ENCODE measurements at places on chromosomes 4 and X.

DNA sequence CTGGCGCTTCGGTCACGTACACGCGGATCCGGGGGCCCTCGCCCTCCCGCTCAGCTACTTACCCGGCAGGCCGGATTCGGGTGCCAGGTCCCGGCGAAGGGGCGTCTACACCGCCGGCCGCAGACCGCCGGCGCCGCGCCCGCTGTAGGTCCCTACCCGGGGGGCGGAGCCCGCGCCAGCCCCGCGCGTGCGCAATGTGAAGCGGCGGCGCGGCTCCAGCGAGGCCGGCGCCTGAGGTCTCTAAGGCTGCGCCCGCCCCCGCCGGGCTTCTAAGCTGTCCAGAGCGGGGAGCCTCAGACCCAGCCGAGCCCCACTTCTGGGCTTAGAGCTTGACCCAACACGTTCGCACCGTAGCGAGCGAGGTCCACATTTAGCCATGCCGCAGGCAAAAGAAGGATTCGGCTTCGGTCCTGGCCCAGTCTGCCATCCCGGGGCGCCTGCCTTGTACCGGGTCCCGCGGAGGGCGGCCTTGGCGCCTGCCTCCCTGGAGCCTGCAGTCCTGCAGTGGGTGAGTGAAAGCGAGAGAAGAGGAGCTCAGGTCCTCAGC lies at the start of gene ZNF518B:
Gene ZNF518B (minus strand): TSS at position 172 of the 547 bp plus-strand sequence. CDS start 11,098 bp downstream, outside the sequence.
- peak; percentile 31 for DNase-seq

DNA sequence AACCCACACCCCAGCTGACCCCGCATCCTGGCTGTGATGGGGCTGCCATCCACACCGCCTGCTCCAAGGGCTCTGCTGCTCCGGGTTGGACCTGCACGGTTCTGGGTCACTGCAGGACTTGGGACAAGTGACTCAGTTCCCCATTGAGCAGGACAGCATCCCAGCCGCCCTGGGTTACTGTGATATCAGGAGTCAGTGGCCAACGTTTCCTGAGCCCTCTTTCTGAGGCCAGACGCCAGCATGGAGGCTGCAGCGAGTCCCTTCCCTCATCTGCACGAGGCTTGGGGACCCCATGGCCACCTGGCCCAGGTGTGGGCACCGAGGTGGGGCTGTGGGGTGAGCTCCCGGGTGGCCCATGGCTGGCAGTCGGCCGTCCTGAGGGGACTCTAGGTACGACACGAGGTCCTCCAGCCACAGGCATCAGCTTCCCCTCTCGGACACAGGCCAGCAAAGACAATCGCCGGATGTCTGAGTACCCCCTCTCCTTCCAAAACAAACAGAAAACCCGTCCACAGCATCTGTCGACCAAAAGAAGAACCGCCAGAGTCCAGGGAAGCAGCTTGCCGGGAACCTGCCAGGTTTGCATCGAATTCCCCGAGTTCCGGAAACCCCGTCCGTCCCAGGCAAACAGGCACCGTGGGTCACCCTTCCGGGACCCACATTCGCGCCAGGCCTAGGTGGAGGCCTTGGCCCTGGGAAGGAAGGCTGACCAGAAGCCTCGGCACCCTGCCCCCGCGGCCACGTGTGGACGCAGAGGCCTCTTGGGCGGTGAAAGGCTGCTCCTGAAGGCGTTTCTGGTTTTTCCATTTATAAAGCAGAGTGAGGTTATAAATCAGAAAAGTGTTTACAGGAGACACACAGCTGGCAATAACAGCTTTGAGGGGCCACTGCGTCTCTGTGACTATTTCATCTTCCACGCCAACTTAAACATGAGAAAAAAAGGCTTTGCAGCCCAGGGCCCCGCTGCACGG lies 136.0 kb downstream of the FAM53A start:
- DNase-seq = no peak

GRCh38 chr4:121741751-121742150 lies 23.2 kb downstream of the SMIM43 start:
- DNase-seq = no peak

DNA sequence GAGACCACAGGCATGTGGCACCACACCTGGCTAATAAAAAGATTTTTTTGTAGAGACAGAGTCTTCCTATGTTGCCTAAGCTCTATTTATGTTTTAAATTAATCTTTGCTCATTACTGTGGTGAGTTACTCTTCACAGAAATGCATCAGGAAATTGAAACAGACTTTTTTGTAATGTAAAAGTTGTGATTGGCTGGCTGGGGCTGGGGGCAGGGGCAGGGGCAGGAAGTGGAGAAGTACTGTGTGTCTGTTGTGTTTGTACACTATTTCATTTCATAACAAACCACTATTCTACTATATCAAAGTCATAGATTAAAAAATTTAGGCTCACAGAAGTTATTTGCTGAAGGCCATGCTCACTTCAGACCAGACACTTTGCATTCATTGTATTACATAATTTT lies 19.1 kb upstream of the ABRAXAS1 start:
- no peak for DNase-seq

DNA sequence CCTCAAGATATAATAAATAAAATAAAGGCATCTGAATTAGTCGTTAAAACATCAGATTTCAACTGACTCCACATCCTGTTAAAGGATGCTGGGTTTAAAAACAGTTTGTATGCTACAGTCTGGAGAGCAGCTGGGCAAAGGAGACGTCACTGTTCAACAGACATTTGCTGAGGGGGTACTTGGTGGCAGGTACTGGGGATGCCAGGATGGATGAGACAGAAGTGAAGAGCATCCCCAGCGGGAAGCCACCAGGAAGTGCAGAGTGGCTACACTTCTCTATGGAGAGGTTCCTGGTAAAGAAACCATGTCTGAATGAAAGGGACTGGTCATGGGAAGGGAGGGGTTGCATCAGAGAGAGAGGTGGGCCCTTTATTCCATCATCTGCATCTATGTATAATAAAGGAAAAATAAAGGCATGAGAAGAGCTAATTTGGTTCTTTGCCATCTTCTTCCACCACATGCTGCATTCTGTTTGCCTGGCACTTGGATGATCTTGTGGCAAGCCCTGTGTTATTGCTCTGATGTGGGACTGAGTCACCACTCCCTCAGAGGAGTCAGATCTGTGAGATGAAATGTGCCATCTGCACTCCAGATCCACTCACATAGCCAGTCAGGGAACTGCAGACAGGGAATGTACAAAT lies 145.0 kb downstream of the SOWAHB start:
- DNase-seq = peak; percentile 99

- DNase-seq = no peak
Observed at GRCh38 chr4:32163125-32163524, 1443.0 kb downstream of the PCDH7 start.

DNA sequence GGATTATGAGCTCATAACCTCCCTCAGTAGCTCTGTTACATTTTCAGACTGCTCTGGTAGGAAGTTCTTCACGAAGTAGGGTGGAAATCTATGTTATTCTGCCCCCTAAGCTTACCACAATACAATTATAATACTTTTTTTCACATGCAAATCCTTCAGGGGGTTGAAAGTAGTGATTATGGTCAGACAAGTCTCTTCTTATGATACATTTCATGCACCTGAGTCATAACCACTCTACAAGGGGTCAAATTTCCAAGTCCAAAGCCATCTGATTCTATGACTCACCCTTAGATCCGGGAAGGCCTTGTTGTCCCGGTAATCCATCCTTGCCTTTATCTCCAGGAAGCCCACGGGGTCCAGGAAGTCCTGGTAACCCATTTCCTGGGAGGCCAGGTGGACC lies 95.2 kb downstream of the ATG4A start:
- DNase-seq = peak; percentile 93

DNA sequence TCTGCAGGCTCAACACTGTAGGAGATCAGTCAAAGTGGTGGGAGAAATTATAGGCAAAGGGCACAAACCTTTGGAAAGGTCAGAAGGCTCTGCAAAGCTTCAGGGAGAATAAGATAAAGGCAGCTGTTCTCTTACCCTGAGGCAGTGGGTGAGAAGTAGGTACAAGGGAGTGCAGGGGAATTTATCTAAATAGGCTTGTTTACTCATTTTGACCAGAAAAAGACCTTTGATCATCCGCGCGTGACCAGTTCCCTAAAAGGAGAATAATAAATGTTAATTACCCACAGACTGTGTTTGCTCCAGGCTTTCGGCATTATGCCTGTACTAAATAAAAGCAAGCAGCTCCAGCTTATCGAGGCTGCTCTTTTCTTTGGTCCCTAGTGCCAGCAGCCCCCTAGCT lies 9.3 kb downstream of the FGFBP2 start:
- no peak for DNase-seq

- peak; percentile 83 for DNase-seq
Observed at GRCh38 chr4:169117591-169118081, 107.6 kb upstream of the CBR4 start.

- no peak for DNase-seq
Observed at GRCh38 chr4:62627671-62628070, 1427.5 kb downstream of the ADGRL3 start.

GRCh38 chrX:48472851-48473703 lies 2.9 kb upstream of the FTSJ1 start:
- no peak for DNase-seq

DNA sequence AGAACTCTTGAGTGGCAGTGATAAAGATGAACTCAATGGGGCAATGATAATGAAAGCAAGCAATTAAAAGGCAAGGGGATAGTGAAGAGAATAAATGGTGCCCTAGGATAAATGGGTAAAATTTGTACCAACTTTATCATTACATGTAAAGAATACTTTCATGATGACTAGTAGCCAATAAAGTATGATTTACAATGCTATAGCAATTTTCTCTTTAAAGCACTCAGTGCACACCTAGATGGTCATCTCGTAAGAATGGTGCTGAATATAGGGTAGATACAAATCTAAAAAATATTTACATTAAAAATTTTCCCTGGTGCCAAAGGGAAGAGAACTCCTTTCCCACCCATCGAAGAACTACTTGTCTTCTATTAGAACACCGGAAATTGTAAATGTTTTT lies 651.4 kb downstream of the STPG2 start:
- DNase-seq = no peak

DNA sequence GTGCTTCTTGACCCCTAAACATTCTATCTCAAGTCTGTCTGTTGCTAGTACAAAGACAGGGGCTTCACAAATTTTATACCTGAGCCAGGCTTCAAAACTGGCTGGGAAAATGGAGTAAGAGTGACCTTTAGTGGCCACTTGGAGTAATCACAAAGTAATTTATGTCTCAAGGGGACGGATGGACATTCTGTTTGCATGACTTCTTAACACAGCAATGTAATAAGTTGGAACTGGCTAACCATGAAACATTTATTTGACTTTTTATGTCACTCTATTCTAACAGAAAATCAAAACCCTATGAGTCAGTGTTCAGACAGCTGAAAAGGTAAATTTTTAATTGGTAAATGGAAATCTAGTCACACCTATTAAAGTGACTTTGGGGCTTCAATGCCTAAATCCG lies 600.6 kb downstream of the ANKRD50 start:
- DNase-seq = peak; percentile 76

- no peak for DNase-seq
Observed at GRCh38 chr4:14874990-14875389, 127.3 kb upstream of the CPEB2 start.

GRCh38 chr4:96986816-96987215 lies 1146.9 kb downstream of the PDHA2 start:
- DNase-seq = no peak

GRCh38 chr4:182023469-182023868 lies 219.7 kb upstream of the TENM3 start:
- no peak for DNase-seq

DNA sequence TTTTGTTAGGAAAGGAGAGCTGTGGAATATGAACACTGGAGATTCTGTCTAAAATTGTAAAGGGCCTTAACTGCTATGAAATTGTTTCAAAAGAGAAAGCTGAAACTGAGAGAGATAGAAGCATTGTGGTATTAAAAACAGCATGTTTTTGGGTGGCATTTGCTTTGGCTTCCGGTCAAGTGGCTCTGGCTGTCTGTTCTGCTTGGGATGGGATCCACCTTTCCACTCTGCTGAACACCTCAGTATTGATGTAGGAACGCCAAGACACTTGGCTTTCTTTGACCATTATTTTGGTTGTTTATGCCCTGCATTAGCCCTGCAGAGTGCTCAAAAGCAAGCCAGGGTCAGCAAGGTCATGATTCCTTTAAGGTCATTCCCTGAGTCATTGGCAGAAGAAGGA lies 199.7 kb downstream of the SLC4A4 start:
- no peak for DNase-seq

GRCh38 chrX:39159921-39160507 lies 358.8 kb downstream of the MID1IP1 start:
- no peak for DNase-seq

DNA sequence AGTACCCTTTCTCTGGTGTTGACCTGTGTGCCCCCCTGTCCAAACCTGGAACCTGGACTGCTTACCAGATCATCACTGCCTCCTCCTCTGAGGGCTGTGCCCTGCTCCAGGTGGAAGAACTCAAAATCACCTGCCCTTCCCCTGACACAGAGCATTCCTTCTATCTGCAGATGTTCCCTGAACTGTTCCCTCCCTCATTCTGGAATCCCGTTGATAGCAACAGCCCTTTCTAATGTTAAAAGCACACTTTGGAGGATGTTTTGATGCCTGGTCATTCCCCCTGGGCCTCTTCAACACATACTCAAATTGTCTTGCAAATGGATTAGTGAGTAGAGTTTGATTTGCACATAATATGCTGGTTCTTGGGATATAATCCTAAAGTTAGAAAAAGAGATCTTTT lies 225.8 kb downstream of the FGF13 start:
- no peak for DNase-seq

- DNase-seq = no peak
Observed at GRCh38 chr4:186787536-186787935, 63.9 kb upstream of the FAT1 start.

GRCh38 chr4:26075583-26075982 lies 161.6 kb downstream of the SMIM20 start:
- peak; percentile 20 for DNase-seq
